ENCODE measurements at places on chromosomes 5 and 9. TPM values are rescaled to one million over a fixed set of nuclear protein-coding genes. Genes with fewer than 3 reads are reported as not detected.

MCC gene
- total RNA-seq, result 21.6 TPM

GRCh38 chr9:109787735-109788134 is 7.7 kb downstream of the PALM2AKAP2 start:
- no peak for DNase-seq

GRCh38 chr5:44294516-44294915 is 94.7 kb downstream of the FGF10 start:
- no peak for DNase-seq

- DNase-seq, result no peak
Measured at GRCh38 chr5:111385051-111385450, 127.3 kb downstream of the STARD4 start.

DNA sequence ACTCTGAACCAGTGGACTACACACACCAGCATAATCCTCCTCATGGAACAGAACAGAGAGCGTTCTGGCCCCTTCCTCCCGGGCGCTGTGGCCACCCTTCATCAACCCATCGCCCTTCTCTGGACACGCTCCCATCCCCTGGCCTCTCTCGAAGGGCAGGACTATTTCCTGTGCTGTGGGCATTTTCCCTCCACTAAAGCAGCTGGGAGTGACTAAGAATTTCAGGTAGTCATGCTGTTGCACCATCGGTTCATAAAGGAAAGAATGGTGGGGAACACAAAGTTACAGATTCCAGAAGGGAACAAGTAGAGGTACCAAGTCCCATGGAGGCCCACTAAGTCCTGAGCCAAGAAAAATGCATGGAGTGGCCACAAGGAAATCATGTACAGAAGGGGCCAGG is 68.6 kb downstream of the EPB41L4B start:
- DNase-seq, result no peak

- DNase-seq, result no peak
Measured at GRCh38 chr9:18676525-18676924, 202.6 kb downstream of the ADAMTSL1 start.

DNA sequence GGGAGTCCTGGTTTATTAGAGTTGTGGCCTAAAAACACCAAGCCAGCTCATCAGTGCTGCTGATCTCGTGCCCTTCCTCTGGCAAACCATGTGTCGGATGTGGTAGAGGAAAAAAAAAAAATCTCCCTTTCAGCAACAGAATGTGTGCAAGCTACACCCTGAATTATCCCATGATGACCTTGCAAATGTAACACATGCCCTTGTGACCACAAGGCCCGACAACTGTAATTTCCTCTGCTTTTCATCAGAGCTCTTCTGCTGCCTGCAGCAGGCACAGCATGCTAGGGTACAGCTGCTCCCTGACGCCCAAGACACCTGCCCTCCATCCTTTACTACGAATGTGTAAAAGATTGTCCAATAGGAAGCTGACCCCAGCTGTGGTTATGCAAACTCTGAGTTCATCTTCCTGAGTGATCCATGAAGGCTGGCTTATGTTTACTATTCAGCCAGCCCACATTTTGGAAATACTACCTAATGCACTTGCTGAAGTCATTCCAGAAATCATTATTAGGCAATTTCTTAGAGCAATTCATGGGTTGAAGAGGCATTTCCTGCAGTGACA is 14.6 kb upstream of the BNC2 start:
- DNase-seq, result no peak

DNA sequence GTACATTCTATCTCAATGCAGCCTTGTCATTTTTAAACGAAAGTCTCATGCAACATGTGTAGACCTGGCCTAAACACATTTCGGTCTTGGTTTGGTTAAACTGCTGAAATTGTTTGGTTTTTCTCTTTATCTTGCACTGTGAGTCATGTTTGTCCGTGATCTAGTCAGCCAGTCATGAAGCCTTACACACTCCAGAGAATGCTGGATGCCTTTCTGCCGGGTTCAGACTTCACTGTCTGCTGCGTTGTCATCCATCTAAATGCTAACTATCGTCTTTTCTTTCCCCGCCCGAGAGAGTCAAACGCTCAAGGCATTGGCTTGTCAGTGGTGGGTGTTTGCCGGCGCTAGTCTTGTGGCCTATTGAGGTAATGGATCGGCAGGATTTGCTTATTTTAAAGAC is 1194.6 kb upstream of the WWC1 start:
- no peak for DNase-seq
